ENCODE measurements at places on chromosomes 2 and 18.

- no peak for DNase-seq
Observed at GRCh38 chr18:11369556-11369955, 220.2 kb upstream of the PIEZO2 start.

GRCh38 chr2:197149546-197149945, 161.0 kb downstream of the ANKRD44 start:
- no peak for DNase-seq

DNA sequence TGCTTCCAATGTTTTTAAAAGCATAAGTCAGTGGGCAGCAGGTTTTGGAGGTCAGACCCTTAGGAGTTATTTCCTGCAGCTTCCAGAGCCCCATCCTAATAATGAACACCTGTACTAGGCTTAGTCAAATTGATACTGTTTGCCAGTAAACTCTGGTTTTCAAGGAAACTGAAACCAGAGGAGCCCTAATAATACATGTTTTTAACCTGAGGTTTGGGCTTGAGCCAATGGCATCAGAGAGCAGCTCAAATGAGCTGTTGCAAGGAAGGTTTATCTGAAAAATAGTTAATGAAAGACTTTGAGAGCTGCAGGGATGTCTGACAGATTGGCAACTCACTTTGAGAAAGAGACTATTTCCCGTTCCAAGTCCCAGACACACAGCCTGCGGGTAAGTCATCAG, 54.6 kb downstream of the DCC start:
- DNase-seq = no peak

GRCh38 chr18:66344227-66344626, 259.7 kb downstream of the CDH19 start:
- no peak for DNase-seq

GRCh38 chr2:200447139-200447855, 62.6 kb downstream of the KCTD18 start:
- DNase-seq = no peak

Data from anterior cingulate cortex (tissue), 58 donors.